Frontal cortex (tissue), 4 donors: ENCODE measurements at places on chromosomes 5 and 9.

DNA sequence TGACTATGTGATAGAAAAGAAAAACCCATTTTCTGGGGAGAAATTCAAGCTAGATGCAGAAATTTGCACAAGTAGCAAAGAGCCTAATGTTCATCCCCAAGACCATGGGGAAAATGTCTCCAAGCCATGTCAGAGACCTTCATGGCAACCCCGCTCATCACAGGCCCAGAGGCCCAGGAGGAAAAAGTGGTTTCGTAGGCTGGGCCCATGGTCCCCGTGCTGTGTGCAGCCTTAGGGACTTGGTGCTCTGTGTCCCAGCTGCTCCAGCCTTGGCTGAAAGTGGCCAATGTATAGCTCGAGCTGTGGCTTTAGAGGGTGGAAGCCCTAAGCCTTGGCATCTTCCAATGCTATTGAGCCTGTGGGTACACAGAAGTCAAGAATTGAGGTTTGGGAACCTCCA lies 711.2 kb upstream of the ZNF608 start:
- no peak for DNase-seq

GRCh38 chr5:1930501-1930879 lies 47.8 kb upstream of the IRX4 start:
- peak; percentile 48 for DNase-seq

GRCh38 chr5:73186976-73187375 lies 14.0 kb downstream of the TMEM174 start:
- DNase-seq = no peak

- DNase-seq = no peak
These were observed 401.5 kb downstream of the EFNA5 start for GRCh38 chr5:107269256-107269655.

DNA sequence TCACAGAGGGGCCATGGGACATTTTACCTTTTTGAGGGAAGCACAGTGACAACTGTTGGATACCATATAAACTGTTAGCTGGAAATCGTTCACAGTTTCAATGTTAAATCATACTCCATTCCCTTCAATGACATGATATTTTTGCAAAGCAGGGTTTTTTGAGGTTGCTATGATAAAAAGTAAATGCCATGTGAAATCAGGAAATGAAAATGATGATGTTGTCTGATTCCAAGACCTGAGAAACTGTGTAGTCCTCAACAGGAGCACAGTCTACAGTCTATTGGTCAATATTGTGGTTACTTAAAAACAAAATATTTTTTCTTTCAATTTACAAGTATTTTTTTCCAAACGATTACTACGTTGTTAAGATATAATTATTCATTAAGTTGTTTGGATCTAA lies 24.0 kb upstream of the ADAM19 start:
- no peak for DNase-seq

GRCh38 chr9:91066042-91066415 lies 264.4 kb downstream of the SYK start:
- no peak for DNase-seq

DNA sequence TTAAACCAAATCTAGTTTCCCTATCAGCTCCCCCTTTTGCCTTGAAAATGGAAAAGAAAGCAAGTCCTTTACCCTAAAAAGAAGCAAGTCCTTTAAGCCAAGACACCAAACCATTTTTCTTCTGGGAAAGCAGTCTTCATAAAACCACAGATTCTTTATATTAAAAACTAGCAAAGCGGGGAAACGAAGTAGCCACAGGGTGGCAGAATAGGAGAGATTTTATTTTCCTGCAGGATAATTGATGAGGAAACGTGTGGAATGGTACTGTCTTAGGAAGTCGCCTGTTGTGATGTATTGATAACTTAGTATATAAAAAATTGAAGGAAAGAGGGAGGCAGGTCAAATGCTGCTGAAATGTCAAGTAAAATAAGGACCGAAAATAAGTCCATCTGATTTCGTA lies 41.1 kb downstream of the ZNF883 start:
- DNase-seq = no peak
